Lower leg skin (tissue), 4 donors: ENCODE measurements at places on chromosomes 16 and 17. TPM values are rescaled to one million over a fixed set of nuclear protein-coding genes. Genes with fewer than 3 reads are reported as not detected.

CCL1 gene
- total RNA-seq: not detected

LLGL2 gene
- 96.0 TPM for total RNA-seq

ABCA9 gene
- 8.0 TPM for total RNA-seq

CMTM4 gene
- 30.2 TPM for total RNA-seq

GRB7 gene
- total RNA-seq: 109 TPM

MYH3 gene
- total RNA-seq: 1.5 TPM

DNA sequence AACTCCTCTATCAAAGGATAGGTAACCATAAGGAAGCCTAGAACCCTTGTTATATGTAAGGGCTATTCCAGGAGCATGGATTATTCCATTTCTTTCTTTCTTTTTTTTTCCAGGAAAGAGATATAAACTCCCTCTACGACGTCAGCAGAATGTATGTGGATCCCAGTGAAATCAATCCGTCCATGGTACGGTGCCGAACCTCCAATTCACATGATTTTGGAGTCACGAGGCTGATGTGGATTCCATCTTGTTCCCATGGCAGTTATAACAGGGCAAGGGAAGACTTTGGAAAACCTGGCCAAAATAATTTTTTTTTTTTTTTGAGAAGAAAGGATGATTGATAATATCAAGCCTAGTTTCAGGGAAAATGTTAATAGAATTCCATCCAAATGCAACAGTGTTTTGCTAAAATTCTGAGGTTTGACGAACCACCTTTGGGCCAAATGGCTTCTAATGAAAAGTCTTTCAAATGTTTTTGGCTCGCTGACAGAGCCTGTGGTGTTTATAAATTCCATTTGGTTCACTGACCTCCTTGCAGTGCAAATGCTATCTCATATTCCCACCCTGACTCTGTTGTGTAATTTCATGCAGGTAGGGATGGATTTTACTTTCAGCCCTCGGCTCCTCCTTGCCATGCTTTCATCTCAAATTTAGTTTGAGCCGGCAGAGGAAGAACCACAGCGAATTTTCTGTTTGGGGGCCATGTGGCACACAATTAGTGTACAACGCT lies 90.0 kb downstream of the SDR42E1 start:
- peak; percentile 13 for DNase-seq

GRCh38 chr16:88963583-88963982 lies 13.4 kb downstream of the CBFA2T3 start:
- DNase-seq: no peak

DNA sequence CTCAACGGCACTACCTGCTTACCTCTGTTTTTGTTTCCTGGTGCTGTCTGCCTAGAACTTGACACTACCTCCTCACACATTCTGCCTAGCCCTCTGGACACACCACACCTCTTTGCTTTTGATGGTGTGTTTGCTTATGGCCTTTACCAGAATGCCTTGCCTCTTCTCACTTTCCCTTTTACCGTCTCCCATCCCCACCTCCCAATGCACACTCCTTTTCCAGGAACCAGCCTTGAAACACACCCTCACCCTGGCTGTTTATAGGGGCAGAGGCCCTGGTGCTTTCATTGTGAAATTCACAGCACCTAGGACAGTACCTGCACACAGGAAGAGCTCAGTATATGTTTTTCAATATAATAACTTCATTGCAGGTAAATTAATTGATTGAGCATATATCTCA lies 56.2 kb downstream of the MAP2K6 start:
- no peak for DNase-seq

- DNase-seq: no peak
Measured at GRCh38 chr16:56898847-56899246, 33.1 kb upstream of the HERPUD1 start.

DNA sequence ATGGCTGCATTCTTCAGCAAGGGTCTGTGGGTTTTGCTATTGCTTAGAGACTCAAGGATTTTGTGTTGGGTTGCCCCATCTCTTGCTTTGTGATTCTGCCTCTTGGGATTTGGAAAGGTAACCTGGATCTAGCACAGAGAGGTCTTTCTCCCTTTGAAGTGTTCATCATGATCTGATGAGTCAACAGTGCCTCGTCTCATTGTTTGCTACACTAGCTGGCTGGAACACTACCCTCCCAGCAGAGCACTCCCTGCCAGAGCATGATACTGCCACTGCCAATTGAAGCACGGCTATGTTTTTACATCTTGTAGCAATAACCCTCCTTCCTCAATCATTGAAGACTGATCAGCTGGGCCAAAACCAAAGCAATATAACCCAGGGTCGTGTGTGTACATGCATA lies 361.0 kb downstream of the CDH13 start:
- DNase-seq: peak; percentile 45

- no peak for DNase-seq
Measured at GRCh38 chr17:51598824-51599223, 338.5 kb downstream of the UTP18 start.

DNA sequence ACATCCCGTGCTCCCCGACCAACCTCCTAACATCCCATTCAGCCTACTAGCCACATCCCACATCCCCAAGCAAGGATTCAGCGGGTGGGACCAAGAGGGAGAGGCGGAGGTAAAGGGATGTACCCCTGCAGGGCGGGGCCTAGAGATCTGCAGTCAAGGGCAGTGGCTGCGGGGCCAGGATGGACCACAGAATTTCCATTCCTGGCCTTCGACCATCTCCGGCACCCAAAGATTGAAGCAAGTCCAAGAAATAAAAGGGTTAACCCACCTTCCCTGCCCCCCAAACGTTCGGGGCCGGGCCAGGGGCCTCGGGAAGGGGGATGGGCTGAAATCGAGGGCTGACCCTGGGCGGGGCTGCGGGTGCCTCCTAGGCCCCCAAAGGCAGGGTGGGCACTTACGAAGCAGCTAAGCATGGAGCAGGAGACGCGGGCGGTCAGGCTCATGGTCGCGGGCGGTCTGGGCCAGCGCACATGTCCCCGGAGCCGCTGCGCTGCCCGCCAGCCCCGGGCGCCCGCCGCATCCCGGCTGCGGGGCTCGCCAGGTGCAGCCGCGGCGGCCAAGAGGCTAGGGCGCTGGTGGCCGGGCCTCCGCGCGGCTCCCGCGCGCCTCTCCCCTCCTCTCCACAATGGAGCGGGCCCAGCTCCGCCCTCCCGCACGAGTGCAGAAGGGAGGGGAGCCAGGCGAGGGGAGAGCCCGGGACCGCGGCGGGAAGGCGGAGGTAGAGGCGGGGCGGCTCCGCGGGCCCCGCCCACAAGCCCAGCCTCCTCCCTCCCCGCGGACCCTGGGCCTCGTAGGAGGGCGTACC lies at the start of gene MTMR4:
TSS of gene MTMR4 (minus strand) at position 674 of the 805 bp plus-strand sequence. CDS start at position 443, 231 bp downstream.
- DNase-seq: peak; percentile 96

DNA sequence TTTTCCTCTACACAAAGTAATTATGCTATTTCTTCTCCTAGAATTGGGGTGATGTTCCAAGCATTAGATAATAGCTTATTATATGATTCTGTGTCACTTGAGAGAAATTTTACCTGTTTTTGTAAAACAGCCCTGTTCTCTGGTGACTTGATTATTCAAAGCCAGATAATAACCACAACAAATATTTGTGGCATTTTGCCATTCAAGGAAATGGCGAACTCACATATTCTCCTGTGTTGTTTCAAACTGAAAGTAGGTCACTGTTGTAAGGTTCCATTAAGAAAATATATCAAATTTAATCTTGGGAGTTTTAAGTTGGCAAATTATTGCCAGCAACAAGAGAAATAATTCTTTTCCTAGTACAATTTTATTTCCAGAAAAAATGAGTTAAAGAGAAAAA lies 124.8 kb downstream of the STXBP4 start:
- DNase-seq: no peak

GRCh38 chr16:74094962-74095361 lies 201.7 kb upstream of the PSMD7 start:
- DNase-seq: no peak

DNA sequence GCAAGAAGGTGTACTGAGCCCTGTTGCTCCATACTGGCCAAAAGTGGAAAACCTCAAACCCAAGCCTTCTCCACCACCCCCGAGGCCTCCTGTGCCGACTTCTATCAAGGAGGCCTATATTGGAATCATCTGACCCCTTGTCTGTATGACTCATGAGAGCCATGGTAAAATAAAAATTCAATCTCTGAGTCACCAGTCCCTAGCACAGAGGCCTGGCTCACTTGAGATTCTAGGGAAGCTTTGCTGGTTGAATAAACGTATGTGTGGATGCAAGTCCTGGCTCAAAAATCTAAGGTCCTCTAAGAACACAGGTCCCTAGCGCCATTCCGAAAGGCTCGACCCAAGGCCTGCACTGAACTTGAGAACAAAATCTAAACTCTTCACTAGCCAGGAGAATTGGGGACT lies 15.0 kb downstream of the NSMCE1 start:
- no peak for DNase-seq

DNA sequence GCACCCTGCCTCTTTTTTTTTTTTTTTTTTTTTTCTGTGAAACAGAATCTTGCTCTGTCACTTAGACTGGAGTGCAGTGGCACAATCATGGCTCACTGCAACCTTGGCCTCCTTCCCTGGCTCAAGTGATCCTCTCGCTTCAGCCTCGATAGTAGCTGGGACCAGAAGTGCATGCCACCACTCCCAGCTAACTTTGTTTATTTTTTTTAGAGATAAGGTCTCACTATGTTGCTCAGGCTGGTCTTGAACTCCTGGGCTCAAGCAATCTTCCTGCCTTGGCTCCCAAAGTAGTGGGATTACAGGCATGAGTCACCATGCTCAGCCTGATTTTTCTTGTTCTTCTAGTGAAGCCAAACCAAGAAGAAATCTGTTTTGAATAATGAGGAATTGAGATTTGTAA lies 25.0 kb downstream of the CDK12 start:
- DNase-seq: no peak

- no peak for DNase-seq
Measured at GRCh38 chr17:57512258-57512657, 232.8 kb downstream of the CCDC182 start.

DNA sequence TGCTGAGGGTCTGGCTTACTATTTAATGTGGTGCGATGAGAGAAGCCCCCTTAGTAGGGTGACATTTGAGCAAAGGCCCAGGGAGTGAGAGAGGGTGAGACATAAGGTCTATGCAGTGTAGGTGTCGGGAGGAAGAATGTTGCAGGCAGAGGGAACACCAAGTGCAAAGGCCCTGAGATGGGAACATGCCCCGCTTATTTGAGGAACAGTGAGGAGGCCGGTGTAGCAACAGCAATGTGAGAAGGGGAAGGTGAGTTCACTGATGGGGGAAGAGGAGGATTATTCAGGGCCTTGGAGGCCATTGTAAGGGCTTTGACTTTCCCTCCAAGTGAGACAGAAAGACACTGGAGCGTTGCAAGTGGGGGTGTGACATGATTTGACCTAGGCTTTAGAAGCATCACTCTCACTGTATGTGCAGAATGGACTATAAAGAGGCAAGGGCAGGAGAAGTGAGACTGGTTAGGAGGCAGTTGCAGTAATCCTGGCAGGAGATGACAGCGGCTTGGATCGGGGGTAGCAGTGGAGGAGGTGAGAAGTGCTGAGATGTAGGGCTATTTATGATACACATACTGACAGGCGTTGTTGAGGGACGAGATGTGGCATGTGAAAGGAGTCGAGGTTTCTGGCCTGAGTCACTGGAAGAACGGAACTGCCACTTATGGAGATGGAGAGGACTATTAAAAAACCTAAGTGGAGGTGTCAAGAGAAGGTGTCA lies 145.3 kb downstream of the SPECC1 start:
- no peak for DNase-seq

DNA sequence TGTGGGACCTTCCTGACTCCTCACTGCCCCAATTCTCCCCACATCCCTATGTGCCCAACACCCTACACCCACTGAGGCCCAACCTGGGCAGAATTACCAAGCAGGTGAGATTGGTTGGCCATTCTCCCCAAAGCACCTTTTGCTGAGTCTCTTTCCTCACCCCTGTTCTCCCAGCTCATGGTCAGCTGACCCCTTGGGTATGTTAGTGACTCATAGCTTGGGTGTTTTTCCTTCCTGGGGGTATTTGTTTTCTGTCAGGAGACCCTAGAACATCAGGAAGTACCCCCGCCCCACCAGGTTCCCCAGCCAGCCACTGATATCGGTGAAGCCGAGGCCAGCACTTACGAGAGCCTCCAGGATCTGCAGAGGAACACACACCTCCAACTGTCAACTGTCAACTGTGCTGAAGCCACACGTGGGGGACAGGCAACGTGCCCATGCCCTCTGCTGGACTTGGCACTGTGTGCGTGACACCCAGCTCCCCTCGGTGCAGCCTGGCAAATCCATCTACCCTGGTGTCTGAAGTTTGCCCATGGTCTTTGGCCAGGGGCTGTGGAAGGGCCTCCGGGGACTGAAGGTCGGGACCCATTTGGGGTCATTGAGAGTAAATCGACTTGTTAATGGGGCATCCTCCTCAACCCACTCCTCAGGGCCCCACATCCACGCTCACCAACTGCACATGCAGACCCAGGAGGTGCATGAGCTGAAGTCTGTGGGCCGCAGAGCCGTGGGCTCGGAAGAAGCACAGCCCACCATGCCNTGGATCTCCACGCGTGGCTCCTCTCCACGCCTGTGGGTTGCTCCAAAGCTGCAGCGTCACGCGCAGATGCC lies 53.1 kb downstream of the METRNL start:
- no peak for DNase-seq

- DNase-seq: no peak
Measured at GRCh38 chr17:82367724-82368524, 3.6 kb upstream of the UTS2R start.

DNA sequence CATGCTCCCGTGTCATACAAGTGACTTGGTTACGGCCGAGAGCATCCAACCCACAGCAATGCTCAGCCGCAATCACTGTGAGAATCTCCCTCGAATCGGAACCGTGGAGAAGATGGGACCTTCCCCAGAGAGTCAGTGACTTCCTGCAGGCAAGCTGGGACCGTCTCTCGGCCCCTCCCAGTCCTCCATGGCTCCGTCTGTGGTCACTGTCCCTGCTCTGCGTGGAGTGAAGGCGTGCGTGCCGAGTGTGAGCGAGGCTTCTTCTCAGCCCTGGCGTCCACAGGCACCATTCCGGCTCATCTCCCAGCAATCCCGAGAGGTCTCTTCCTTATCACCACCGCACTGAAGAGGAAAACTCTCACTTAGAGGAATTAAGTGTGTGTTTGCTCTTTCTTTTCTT lies 113.1 kb downstream of the ADCY9 start:
- DNase-seq: no peak

DNA sequence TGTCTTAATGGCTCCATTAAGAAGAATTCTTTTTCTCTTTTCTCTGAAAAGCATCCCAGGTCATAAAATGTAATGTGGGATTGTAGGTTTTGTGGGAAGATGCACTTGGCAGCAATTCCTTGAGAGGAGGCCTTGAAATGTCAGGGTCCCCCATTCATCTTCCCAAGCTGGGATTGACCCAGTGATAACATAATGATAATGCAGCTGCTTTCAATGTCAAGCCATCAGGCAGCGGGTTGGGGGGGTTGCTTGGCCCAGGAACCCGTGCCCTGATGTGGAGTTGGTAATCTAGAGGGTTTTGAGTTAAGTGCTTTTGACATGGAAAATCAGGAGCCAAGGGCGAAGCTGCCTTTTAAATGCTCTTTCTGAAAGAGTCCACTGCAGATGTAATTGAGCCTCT lies 484.0 kb downstream of the WWOX start:
- DNase-seq: no peak

- DNase-seq: peak; percentile 73
Measured at GRCh38 chr17:81044764-81045589, 10.0 kb downstream of the BAIAP2 start.

GRCh38 chr17:74190154-74190553 lies 13.3 kb upstream of the RPL38 start:
- no peak for DNase-seq
